NCI-H526 (cell line): ENCODE measurements at places on chromosomes 1 and 21.

DNA sequence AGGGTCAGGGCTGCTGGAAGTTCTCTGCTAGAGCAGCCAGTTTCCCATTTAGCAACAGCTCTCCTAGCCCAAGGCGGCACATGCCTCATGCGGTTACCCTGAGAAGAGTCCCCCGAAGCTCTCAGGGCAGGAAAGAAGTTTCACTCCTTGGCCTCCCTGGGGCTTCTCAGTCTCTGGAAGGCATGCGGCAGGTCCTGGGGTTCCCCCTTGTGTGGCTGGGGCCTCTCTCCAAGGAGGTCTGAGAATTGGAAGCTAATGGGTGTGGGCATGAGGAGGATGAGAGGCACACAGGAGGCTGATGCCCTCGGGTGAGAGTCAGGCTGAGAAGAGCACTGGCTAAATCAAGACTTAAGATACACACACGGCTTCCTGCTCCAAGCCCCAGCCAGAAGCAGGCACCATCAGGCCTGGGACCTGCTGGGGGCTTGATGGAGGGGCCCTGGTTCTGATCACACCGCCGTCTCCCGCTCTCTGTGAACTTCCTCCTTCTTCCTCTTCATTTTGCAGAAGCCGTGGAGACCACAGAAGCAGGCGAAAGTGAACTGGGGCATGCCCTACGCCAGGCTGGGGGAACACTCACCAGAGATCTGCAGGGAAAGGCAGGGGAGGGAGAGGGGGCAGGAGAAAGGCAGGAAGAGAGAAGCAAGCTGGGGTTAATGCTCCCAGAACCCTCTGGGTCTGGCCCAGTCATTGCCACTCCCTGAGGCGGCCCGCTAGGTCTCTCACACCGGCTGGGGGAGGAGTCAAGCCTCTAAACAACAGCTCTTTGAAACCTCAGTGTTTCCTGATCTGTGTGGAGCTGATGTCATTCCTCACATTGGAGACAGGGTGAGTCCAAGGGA is 15.1 kb downstream of the BLACAT1 start:
- peak; percentile 88 for DNase-seq

- DNase-seq = no peak
These were observed 32.1 kb downstream of the ALDH9A1 start for GRCh38 chr1:165666152-165666825.

DNA sequence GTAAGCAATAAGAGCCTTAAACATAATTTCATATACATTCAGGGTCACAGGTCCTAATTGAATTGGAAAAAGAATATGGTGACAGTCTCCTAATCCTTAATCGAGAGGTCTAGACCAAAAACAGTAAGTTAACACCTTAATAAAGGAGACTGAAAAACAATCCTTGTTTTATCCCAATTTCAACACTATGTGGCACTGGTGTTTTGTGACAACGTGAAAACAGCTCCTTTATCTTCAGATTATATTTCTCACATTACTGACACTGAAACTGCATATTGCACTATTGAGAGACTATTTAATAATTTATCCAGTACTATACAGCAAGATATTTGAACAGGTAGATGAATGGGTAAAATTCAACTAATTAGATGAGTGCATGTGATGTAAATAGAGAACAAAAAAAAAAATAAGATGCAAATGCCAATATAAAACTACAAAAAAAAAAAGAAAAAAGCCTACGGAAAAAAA is 34.1 kb downstream of the TP53BP2 start:
- DNase-seq = no peak

DNA sequence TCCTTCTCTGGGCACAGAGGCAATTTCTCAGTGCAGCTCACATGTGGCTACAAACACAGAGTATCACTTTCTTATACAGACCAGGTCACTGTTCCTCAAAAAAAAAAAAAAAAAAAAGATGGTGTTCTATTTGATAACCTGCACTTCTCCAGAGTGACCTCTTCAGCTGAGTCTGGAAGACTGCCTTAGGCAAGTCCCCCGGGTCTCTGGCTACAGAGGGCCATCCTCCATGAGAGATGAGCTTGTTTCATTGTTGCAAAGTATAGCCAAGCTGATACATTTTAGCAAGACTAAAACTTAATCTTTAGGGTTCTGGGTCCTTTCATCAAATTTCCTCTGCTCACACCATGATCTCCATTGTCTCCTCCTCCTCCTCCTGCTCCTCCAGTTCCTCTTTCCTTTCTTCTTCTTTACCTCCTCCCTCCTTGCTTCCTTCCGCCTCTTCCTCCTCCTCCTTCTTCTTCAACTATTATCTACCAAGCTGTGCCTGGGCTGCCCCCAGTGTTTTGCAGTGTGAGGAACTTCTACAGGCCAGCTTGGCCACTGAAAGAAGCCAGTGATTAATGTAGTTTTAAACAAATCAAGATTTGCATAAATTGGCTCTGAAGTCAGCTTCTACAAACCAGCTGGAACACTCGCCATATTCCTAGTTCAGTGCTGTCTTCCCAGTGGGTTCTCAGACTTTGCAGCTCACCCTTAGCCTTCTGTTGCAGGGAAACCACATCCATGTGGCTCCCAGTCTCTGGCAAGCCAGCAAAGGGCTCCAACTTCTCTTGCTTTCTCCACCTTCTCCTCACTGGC is 139.4 kb downstream of the RUNX1 start:
- DNase-seq = peak; percentile 94

GRCh38 chr1:34792868-34793727 is at the start of gene GJA4:
GJA4 (plus strand) TSS chr1:34792999; CDS start chr1:34794214, 1,215 bp downstream.
- no peak for DNase-seq

GRCh38 chr1:171909711-171910110 is 68.4 kb downstream of the DNM3 start:
- DNase-seq = peak; percentile 61

- no peak for DNase-seq
These were observed 5.3 kb downstream of the PLXNA2 start for GRCh38 chr1:208238710-208239472.

DNA sequence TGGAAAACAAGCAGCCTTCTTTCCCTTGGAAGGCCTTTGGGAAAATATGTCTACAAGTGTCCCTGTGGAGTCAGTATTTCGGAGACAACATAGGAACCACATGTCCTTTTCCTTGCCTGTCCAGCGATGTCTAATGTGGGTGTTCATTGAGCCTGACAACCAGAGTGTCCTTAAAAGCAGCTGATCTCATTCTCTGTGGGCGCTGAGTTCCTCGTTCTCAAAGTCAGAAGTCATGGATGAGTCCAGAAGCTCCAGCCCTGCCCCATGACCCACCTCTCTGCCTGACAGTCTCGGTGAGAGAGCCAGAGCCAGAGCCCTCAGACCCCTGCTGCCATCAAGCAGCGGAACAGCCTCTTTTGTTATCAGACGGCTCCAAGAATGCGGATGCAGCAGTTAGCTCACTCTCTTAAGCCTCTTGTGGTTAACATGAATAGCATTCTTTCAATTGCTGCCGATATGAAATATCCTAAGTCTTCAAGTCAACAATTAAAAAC is 329.2 kb downstream of the TGFB2 start:
- DNase-seq = no peak

GRCh38 chr1:177306981-177307380 is 136.2 kb downstream of the BRINP2 start:
- no peak for DNase-seq

DNA sequence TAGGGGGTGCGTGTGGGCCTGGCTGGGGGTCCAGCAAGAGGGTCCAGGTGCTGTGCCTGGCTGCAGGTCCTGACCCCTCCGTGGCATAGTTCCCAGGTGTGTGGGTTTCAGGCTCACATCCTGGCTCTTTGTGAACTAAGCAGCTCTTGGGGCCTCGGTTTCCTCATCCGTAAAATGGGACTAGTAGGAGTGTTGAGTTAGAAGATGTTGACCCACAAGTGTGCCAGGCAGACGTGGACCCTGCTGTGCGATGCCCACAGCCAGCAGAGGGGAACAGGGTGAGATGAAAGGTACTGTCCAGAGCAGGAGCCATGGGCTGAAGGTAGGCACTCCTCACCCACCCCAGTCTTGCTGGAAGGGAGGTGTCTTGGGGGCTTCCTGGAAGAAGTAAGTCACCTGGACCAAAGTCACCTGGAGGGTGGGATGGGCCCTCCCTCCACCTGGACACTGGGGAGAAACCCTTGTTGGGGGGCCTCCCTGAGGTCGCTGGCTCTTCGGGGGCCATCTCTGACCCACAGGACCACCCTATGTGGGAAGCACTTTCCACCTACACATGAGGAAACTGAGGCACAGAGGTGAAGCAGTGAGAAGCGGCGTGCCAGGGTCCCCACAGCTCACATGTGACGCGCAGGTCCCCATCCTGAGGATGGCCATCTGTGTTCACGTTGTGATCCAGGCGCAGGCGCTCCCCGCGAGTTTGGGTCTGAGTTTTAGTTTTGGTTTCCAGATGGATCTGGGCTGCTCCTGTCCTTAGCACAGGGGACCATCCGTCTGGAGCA is 1.4 kb downstream of the ARHGEF16 start:
- DNase-seq = no peak

DNA sequence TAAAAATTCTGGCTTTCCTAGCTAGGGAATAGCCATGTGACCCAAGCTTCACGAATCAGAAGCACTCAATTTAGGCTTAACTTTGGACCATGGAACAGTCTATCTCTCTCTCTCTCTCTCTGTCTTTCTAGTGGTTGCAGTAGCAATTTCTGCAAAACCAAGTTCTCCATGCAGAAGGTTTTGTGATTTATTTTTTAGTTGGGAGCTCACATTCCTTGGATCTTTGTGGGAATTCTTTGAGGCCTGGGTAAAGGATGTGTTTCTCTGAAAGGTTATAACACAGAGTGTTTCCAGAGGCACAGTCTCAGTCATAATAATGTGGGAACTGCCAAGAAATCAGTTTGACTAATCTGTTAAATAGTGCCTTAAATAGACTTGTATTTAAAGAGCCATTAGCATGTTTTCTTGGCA is 112.3 kb upstream of the COL11A1 start:
- no peak for DNase-seq

GRCh38 chr1:71463144-71463543 is 382.3 kb upstream of the ZRANB2 start:
- DNase-seq = no peak

GRCh38 chr1:230423951-230424350 is 2.2 kb downstream of the PGBD5 start:
- DNase-seq = no peak

DNA sequence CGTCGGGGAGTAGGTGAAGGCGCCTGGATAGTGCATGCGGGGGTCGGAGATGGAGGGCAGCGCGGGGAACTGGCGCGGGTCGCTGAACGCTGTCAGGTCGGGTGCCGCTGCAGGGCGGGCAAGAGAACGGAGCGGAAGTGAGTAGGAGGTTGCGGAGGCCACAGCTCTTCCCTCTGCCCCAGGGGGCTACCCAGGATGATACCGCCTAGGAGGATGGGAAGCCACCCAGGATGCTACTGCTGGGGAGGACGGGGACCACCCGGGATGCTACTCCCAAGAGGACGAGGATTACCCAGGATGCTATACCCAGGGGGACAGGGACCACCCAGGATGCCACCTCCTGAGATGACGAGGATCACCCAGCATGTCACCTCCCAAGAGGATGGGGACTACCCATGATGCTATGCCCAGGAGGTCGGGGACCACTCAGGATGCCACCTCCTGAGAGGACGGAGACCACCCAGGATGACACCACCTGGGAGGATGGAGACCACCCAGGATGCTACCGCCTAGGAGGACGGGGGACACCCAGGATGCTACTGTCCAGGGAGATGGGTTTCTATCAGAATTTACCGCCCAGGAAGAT is 123.8 kb downstream of the CLIC6 start:
- DNase-seq = no peak

GRCh38 chr21:38289705-38290485 is 33.1 kb downstream of the KCNJ15 start:
- DNase-seq = peak; percentile 24

DNA sequence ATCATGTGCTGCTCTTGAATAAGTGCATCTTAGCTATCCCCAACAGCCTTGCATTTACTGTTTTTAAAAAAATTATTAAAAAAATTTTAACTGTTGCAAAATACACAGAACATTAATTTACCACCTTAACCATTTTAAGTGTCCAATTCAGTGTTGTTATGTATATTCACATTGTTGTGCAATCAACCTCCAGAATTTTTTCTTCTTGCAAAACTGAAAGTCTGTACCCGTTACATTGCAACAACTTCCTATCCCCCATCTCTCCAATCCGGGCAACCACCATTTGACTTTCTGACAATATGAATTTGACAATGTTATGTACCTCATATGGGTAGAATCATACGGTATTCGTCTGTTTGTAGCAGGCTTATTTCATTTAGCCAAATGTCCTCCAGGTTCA is 83.1 kb downstream of the FMN2 start:
- no peak for DNase-seq

GRCh38 chr1:167430134-167430848 is 88.0 kb downstream of the CD247 start:
- DNase-seq = peak; percentile 92

GRCh38 chr1:38525343-38526043 is 334.1 kb downstream of the RRAGC start:
- DNase-seq = no peak

DNA sequence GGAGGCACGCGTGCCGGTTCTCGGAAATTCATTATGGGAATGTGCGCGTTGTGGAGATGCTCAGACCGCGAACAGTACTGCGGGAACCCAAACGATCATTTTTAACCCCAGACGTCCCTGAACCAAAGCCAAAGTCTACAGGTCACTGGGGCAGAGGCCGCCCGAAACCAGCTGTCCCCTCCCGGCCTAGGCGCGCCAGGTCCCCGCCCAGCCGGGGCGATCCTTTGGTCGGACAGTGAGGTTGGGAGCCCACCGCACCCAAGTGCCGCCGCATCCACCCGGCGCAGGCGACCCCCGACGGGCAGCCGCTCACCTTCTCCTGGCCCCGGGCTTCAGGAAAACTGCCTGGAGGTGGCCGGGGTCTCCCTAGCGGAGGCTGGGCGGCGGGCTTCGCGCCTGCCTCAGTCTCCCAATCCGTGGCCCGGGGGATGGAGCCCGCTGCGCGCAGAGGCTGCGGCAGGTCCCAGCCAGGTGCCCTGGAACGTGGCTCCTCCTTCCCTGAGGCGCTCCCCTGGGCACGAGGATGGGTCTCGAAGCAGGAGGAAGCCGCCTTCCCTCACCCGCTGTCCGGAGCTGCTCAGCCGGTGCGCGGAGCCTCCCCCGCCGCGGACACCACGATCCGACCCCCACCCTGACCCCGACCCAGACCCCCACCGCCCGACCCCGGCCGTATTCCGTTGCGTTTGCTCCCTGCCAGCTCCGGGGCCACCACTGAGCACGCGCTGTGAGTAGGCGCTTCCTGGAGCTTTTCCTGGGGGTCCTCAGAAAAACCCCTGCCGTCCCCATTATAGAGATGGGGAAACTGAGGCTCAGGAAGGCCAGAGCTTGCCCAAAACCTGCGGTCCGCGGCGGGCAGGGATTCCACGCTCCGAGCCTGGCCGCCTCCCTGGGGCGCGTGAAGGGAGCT is 8.1 kb upstream of the SLX9 start:
- no peak for DNase-seq

DNA sequence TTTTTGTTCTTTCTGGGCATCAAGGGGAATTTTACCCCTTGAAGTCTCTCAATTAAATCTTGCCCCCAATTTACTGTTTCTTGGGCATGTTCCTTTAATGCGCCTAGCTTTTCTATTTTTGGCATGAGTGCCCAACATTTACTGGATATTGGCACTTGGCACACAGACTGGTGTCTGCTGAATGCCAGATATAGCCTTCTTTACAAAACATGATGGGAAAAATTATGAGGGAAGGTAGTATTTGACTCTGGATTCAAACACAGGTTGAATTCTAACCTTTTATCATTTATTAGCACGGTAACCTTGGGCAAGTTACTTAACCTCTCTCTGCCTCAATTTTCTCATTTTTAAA is 88.3 kb upstream of the GPR52 start:
- no peak for DNase-seq

GRCh38 chr1:29499104-29499650 is 262.9 kb downstream of the PTPRU start:
- no peak for DNase-seq
